ENCODE measurements at places on chromosomes 1 and 21.

GRCh38 chr1:219419860-219420259 lies 193.0 kb downstream of the ZC3H11B start:
- DNase-seq: no peak

- no peak for DNase-seq
These were observed 7.5 kb downstream of the CYYR1 start for GRCh38 chr21:26565546-26565945.

DNA sequence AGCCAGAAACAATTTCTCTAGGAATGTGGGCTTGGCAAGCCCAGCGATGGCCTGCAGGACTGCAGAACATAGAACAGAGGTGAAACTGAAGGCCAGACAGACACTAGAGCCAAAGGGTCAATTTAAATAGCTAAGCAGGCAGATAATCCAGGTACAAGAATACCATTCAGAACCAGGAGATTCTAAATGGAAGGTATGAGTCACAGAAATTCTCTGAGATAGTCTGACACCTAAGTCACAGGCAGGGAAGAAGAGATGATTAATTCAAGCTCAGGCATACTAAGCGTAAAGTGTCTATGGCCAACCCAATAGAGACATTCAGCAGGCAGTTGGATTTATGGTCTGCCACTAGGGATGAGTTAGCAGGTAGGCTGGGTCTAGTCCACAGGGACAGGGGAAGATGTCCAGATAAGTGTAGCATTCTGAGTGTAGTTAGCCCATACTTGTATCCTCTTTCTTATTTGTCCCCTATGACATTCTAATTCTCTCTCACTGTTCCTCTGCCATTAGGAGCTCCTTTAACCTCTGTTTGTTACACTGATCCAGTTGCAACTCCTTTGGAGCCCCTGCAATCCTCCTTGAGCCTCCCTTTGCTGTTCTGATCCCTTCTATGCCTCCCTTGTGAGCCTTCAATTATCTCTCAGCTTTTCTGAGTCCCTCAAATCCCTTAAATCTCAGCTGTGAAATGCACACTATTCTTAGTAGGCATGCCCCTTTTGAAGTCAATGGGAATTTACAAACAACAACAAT lies 383.8 kb downstream of the LMO4 start:
- DNase-seq: no peak

DNA sequence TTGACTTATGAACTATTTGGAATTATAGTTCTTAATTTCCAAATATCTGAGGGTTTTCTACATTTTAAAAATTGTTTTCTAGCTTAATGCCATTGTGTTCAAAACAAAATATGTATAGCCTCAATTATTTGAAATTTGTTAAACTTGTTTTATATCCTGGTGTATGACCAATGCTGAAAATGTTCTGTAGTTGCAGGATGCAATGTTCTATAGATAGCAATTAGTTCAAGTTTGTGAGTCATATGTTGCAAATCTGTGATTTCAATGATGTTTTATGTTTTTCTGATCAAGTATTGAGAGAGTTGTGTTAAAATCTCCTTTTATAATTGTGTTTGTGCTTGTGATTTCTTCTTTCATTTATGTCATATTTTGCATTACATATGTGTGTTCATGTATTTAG lies 517.5 kb downstream of the ADGRL2 start:
- DNase-seq: no peak

Measured in stimulated activated CD4-positive, alpha-beta T cell treated with anti-CD3 and anti-CD28 coated beads, Interleukin-15, amount 100 ng/mL, for 48 hours (primary cell).